ENCODE measurements at places on chromosomes 5 and 9.

DNA sequence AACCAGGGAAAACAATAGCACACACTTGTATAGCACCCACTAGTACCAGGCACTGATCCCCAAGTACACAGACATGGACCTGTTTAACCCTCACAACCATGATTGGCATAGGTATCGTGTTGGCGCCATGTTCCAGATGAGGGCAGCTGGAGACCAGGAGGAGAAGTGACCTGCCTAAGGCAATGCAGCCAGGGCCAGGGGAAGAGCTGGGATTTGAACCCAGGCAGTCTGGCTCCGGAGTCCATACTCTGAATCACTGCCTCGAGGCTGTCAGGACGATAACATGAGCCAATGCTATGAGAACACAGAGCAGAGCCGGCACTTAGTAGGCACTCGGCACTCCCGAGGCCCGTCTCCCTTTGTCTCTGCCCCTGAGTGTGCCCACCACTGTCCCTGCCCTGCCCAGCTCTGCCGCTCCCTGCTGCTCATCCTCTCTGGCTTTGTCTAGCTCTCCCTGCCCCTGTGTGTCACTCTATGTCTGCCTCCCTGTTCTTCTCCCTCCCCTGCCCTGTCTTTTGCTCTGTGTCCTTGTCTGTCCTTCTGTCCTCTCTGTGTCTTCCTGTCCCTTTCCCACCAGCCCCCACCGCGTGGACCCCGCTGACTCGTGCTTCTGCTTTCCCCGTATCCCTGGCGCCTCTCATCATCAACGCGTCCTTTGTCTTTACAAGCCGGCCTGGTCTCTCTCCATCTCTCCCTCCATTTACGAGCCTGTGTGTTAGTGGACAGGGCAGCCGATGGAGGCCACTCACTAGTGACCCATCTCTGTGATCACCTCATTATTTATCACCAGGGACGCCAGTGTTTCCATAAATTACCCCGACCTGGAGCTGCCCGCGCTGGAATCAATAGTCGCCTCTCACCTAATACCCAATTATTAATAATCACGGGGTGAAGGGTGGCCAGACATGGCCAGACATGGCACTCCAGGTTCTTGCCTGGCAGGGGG, 99.4 kb upstream of the MVB12B start:
- no peak for DNase-seq

GRCh38 chr5:99368726-99369125, 439.9 kb upstream of the CHD1 start:
- DNase-seq = no peak

DNA sequence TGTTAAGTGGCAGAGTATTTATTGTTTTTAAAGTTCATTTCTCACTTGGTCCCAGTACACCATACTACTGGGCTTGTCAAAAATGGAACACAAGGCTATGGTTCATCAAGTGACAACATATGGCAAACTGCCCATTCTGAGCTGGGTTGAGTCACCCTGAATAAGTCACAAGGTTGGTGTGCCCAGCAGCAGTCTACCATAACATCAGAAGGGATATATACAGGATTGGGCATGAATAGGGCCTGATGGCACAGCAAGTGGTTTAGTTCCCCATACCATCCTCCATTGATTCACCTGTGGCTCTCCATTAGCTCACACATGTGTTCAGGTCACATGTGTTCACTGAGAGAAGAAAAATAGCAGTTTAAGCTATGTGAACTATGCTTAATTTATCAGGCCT, 249.8 kb upstream of the PRDM9 start:
- DNase-seq = no peak

GRCh38 chr5:159395202-159395601, 64.9 kb upstream of the IL12B start:
- no peak for DNase-seq

DNA sequence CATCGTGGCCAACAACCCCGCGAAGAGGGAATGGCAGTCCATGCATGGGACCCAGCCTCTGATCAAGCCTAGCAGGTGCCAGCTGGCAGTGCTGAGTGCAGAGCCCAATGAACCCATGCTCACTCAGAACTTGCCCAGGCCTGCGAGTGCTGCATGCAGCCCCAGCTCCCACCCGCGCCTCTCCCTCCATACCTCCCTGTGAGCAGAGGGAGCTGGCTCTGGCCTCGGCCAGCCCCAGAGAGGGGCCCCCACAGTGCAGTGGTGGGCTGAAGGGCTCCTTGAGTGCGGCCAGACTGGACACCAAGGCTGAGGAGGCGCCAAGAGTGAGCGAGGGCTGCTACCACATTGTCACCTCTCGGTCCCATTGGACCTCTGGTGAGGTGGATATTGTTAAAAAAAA, 32.6 kb upstream of the NPR3 start:
- no peak for DNase-seq

GRCh38 chr5:180379355-180380070, 26.4 kb upstream of the GFPT2 start:
- no peak for DNase-seq

- DNase-seq = no peak
Observed at GRCh38 chr5:17359451-17360011, 138.5 kb upstream of the TAF11L2 start.

DNA sequence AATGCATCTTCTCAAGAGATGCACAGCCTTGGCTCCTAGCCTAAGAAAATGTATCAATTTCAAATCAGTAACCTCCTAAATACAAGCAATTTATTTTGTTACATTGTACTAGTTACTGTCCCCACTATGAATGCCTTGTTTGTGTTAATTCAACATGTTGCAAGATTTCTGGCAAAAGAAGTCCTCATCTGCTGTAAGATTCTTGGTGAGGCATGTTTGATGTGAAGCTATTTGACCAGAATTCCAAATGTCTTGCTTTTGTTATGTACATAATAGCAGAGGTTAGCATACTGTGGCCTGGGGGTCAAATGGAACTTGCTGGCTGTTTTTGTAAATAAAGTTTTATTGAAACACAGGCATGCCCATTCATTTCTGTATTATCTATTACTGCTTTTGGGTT, 1023.1 kb upstream of the WWC1 start:
- DNase-seq = no peak

DNA sequence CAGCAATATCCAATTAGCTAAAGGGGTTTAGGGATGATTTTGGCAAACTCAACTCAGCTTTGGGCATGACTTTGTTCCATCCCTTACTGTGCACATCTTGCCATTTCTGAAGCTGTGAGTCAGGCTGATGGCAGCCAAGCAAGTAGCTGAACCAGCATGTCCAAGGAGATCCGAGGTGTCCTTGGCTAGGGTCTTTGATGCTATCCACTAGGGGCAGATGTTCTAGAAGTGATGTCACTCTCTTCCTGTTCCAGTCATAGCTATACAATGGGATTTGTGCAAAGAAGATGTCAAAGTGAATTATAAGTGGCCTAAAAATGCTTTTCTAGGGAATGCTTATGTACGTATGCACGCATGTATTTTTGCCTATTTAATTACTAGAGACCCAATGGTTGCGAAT, 160.8 kb upstream of the PAPPA start:
- no peak for DNase-seq

DNA sequence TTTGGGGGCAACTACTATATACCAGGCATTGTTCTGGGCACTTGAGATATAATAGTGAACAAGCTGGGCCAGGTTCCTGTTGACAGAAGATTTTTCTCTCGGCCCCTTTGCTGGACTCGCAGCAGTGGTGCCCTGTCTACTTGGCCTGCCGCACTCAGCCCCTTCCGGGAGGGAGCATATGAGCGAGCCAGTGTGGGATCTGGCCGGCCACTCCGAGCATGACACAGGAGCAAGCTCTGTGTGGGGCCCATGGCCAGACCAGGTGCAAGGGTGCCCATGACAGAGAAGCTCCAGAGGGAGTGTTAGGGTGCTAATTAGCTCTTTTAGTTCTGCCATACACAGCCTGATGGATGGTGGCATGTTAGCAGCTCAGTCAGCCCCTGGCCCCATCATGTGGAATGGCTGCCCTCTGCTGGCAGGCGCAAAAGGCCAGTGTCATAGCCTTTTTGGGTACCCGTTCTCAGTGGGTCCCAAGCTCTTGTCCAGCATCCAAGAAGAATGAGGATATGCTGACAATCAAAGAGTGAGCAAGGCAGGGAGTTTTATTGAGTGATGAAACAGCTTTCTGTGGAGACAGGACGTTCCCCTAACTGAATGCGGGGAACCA, 9.3 kb upstream of the KIF4B start:
- peak; percentile 2 for DNase-seq

GRCh38 chr5:38250763-38251448, 7.5 kb upstream of the EGFLAM start:
- DNase-seq = no peak

GRCh38 chr5:39442991-39443390, 18.2 kb upstream of the DAB2 start:
- DNase-seq = no peak

- no peak for DNase-seq
Observed at GRCh38 chr5:142982821-142983200, 212.6 kb downstream of the ARHGAP26 start.

GRCh38 chr5:179128041-179128365, 67.8 kb downstream of the ZNF354C start:
- DNase-seq = no peak

DNA sequence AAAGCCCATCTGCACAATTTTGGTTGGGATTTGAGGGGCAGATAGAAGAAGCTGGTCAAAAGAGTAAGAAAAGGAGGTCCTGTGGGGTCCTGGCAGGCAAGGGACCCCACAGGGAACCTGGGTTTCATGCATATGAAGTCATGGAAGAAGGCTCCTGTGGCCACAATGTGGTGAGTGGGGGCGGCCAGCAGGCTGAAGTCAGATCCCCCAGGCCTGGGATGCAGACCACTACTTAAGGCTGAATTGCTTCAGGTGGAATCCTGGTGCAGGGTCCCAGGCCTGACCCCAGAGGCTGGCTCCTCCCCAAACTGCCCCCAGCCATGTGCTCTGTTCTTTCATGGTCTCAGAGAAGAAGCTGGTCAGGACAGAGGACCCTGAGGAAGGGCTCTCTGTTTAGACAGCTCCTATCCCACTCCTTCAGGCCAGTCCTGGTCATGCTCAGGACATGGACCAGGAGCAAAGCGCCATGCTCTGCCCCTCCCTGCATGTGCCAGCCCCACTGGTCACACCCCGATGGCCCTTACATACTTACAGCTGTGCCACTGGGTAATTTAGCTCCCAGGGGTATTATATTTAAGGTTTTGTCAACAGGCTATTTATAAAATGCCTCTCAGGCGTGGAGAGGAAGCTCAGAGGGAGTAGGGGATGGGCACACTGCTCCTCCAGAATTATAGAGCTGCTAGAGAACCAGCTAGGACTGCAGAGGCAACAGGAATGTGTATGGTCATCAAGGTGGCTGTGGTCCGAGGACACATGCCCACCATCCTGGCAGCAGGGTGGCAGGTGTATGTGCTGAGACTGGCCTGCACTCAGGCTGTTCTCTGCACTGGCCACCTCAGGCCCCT, 33.4 kb downstream of the C5orf15 start:
- DNase-seq = no peak

DNA sequence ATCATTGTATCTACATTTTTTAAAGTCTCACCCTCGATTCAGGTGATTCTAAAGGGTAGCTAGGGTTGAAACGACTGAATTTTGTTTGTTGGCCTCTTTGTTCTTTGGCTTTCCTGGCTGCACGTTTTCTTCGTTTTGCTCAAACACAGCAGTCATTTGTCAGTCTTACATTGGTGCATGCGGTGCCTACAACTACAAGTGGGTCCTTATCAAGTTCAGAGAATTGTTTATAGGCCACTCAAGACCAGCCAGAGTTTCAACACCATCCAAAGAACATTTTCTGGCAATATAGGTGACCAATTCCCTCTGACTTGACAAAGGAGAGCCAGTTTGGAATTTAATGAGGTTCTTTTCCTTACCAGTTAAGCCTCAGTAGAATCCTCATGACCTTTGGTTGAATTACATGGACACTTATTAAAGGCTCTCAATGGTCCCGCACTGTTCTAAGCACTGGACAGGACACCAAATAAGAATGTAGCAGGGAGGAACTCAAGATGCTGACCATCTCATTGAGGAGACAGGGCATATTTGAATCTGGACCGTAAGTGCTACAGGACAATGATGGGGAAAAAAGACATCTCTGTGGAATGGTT, 119.0 kb upstream of the DMRT1 start:
- no peak for DNase-seq

- DNase-seq = peak; percentile 47
Observed at GRCh38 chr9:119365291-119366027, 3.8 kb downstream of the BRINP1 start.

DNA sequence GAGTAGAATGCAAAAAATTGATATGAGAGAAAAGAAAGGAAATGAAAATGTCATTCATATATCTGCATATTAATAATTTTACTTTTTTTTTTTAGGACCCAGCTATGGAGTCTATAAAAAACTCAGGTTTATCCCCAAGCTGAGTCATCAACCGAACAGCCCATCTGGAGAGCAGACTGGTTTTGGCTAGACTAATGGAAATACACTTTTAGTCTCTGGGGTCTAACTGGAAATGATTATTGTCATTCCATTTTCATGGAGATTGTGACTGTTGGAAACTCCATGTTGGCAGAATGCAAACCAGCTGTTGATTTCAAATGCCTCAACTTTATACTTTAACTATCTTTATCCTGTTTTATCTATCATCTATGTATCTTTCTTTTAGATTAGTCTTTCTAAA, 28.7 kb downstream of the ANXA1 start:
- peak; percentile 11 for DNase-seq

DNA sequence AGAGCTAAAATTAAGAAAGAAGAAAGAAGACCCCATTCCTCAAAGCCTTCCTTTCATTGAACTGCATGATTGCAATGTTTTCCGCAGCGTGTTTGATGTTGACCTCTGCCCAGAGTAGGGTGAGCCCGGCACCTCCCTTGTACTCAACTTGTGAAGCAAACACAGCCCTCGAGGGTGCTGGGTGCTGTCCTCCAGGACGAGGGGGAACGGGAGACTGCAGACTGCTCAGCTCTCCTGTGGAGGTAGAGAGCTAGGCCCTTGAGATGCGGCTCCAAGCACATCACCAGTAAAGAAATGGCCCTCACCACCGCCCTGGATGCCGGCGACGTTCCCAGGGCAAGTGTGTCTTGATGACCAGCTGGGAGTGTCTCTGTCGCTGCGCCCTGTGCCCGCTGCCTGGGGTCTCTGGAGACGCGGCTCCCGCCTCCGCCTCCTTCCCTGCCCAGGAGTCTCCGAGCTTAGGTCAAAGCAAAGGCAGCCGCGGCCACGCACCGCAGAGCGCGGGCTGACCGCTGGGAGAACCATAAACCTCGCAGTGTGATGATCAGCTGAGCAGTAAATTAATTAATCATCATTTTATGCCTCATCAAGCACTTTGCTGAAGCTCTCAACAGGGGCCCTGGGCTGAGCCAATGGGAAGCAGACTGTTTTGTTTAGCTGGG, 108.7 kb downstream of the IRX2 start:
- no peak for DNase-seq

GRCh38 chr9:90024409-90024808, 419.6 kb downstream of the GADD45G start:
- no peak for DNase-seq

- no peak for DNase-seq
Observed at GRCh38 chr5:1034421-1034905, 25.9 kb downstream of the NKD2 start.

- no peak for DNase-seq
Observed at GRCh38 chr5:14407746-14408175, 173.8 kb upstream of the OTULINL start.

DNA sequence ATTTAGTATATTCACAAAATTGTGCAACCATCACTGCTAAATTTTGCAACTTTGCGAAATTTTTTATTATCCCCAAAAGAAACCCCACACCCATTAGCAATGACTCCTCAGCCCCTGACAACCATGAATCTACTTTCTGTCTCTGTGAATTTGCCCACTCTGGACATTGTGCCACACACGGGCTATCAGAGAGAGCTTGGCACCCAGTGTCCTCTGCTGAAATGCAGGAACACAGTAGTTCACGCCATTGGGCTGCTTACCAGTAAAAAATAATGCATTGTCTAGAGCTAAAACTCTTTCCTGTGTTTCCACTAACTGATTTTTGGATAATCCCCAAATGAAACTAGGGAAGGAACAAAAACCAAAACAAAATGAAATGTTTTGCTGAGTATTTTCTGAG, 60.0 kb downstream of the HRH2 start:
- DNase-seq = no peak
